ENCODE measurements at places on chromosomes 7 and 10.

- DNase-seq: no peak
Measured at GRCh38 chr10:132856869-132857524, 71.0 kb upstream of the NKX6-2 start.

DNA sequence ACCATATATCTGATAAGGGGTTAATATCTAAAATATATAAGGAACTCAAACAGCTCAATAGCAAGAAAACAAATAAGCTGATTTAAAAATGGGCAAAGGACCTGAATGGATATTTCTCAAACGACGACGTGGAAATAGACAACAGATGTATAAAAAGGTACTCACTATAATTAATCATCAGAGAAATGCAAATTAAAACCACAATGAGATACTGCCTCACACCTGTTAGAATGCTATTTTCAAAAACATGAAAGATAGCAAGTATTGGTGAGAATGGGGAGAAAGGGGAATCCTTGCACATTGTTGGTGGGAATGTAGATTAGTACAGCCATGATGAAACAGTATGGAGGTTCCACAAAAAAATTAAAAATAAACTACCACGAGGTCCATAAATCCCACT, 163.2 kb downstream of the DKK1 start:
- no peak for DNase-seq

- DNase-seq: no peak
Measured at GRCh38 chr7:17319164-17320101, 21.0 kb downstream of the AHR start.

DNA sequence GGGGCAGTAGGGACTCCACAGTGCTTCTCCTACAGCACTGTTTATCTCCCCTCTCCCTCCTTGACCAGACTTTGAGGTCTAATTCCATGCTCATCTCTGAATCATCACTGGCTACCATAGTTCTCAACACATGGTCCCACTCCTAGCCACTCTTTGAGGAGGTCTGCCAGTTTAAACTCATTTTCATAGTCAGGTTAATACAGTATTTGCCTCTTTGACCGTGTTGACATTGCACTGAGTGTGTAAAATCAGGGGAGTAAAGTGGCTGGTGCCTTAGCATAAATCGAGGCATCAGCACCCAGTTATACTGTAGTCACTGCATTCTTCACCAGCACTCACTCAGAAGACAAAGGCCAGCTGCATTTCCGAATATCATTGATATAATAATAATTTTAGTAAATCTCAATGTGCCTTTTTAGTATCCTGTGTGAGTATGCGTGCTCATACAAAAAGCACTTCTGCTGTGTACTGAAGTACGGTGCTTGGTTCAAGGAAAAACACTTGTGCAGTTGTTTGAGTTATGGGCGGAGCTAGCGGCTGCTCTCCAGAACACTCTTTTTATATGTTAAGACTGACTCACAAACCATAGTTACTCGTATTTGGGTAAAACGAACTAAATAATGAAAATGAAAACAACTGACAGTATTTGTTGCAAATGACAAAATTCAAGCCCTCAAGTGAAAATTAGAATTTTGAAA, 89.7 kb downstream of the GALNT11 start:
- no peak for DNase-seq

GRCh38 chr7:74032191-74032490, 4.2 kb downstream of the ELN start:
- no peak for DNase-seq

GRCh38 chr10:4354382-4354812, 471.6 kb upstream of the AKR1E2 start:
- no peak for DNase-seq

DNA sequence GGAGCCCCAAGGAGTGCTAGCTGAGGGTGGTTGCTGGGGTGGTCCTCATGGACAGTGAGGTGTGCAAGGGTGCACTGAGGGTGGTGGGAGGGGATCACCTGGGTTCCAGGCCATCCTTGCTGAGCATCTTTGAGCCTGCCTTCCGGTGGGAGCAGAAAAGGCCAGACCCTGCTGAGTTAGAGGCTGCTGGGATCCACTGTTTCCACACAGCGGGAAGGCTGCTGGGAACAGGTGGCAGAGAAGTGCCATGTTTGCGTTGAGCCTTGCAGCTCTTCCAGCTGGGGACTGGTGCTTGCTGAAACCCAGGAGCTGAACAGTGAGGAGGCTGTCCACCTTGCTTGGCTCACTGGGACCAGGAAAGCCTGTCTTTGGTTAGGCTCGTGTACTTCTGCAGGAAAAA, 34.9 kb downstream of the PRF1 start:
- DNase-seq: no peak

DNA sequence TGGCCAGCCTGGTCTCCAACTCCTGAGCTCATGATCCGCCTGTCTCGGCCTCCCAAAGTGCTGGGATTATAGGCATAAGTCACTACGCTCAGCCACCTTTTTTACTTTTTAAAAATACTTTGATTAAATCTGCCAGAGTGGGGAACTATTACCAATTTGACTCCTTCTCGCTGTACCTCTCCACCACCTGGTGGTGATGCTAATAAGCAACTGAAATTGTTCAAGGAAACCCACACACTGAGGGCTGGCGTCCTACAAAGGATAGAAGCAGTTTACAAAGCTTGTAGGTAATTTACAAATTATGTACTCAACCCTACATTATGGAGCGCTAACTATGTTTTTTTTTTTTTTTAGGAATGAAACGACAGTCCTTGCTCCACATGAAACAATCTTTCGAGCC, 111.1 kb downstream of the CPED1 start:
- DNase-seq: no peak

GRCh38 chr10:32095116-32095733, 39.0 kb upstream of the KIF5B start:
- DNase-seq: no peak

- no peak for DNase-seq
Measured at GRCh38 chr10:90484518-90484917, 373.3 kb downstream of the HTR7 start.

DNA sequence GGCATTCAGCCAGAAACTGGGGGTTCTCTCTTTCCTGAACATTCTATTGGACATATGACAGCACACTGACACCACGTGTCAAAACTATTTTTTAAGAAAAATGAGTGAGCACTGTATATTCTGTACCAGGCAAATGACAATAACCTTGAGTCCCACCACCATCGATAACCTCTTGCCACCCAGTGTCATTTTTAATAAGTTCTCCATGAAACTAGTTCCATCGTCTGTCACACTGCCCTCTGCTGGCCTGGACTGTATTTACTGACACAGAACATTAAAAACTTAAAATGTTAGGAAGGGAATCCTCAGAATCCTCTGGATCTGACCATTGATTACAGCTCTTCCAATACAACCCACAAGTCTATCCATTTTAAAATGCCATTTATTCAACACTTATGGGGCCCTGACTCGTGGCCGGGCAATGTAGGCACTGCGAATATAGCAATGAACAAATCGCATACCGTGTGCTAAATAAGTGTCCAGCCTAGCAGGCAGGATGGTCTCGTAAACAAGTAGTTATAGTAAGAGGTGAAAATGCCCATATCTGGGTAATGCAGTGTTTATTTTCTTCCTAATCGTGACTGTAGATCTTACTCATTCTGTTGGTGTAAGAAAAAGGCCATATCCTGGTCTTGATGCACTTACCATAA, 35.9 kb upstream of the CACNB2 start:
- DNase-seq: peak; percentile 56

DNA sequence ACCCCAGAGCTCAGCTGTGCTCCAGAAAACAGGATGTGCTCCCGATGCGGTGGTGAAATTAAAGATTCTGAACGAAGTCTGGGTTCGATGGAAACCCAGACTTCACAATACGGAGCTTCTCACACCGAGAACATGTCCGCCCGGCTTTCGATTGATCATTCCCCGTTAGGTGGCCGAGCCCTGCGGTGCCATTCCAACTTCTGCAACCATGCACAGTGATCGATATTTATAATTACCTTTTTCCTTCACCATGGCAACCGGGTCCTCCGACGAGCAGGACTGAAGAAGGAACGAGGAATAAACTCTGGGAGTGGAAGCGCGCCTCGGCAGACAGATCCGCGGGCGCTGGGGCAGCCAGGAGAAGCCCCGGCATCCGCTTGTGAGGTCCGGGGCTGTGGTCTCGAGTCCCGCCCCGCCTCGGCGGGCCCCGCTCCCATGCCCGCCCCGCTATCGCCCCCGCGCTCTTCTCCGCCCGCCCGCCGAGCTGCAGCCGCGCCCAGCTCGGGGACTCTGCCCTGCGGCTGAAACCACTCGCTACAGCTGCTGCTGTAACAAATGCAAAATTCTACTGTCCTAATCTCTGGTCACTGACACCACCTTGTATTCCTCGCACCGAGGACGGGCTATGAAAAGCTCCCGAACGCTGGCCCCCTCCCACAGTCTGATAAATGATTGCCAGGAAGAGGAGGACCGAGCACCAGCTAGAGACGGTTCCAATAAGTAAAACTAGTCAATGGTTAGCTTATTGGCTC, 26.2 kb downstream of the ABLIM1 start:
- DNase-seq: peak; percentile 15

DNA sequence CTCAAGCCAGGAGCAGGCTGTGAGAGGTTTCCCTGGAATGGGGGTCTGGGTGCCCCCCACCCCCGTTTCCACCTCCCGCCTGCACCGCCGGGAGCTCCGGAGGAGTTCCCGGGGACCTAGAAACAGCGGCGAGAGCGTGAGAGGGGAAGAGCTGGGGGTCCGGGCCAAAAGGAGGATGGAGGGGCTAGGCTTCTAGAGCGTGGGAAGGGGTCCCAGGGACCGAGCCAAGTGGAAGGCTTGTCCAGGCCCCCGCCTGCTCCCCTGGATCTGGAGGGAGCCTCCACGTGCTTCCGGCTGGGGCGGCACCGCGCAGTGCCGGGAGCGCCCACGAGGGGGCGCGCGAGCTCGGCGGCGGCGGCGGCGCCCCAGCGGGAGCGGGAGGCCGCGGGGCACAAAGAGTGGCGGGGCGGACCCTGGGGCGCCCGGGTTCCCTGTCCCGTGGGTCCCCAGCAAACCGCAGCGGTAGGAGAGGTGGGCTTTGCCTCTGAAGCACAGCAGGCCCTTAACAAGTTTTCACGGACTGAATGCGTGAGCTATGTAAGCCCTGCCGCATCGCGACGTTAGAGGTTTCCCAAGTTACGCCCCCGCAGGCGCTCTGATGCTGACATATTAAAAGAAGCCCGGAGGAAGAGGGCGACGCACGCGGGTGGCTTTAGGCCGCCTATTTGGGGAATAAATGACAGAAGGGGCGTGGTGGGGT, 104.4 kb upstream of the LRRC4 start:
- peak; percentile 83 for DNase-seq

- DNase-seq: no peak
Measured at GRCh38 chr10:24128066-24128730, 80.7 kb upstream of the KIAA1217 start.

GRCh38 chr10:100508691-100509150, 10.9 kb downstream of the SEC31B start:
- peak; percentile 21 for DNase-seq

- no peak for DNase-seq
Measured at GRCh38 chr7:2505401-2505800, 14.2 kb upstream of the LFNG start.

DNA sequence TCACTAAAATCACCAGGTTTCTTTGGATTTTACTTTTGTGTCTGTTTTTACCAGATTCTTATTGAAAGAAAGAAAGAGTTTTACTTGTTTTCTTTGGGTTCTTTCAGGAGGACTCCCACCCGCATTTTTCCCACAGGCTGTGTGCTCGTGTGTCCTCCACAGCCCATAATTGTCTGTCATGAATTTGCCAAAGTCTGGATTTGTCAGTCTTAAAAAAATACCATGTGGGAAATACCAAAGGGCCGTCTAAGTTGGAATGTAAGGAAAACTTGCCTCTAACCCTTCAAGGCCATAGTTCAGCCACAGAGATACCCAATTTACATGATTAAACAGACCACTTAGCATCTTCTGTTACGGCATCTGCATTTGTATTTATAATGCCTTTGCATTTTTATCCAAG, 41.3 kb upstream of the INHBA start:
- DNase-seq: no peak

- no peak for DNase-seq
Measured at GRCh38 chr10:84098667-84099066, 40.6 kb upstream of the GHITM start.

DNA sequence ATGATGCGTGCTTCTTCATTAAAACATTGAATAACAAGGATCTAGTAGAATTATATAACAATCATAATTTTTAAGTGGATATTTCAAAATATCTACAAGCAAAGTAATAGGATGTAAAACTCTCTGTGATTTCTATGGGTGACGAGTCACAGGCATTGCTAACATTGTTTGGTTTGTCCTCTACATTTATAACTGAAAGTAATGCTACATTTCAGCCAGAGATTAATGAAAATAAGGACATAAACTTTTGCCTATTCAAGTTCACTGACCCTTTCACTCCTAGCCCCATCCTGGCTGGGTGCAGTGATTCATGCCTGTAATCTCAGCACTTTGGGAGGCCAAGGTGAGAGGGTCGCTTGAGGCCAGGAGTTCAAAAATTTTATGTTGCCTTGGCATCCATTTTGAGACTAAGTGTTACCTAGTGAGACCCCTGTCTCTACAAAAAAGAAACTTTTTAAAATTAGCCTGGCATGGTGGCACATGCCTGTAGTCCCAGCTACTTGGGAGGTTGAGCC, 38.4 kb upstream of the HSPA12A start:
- DNase-seq: no peak

- no peak for DNase-seq
Measured at GRCh38 chr10:107054469-107055156, 109.9 kb downstream of the SORCS1 start.

GRCh38 chr7:38880035-38880434, 29.0 kb downstream of the VPS41 start:
- DNase-seq: no peak

GRCh38 chr10:45470098-45471012, 96.3 kb downstream of the ALOX5 start:
- peak; percentile 55 for DNase-seq

- DNase-seq: no peak
Measured at GRCh38 chr10:24618401-24618800, 105.3 kb downstream of the ARHGAP21 start.

- no peak for DNase-seq
Measured at GRCh38 chr10:16581202-16581601, 59.5 kb upstream of the C1QL3 start.

GRCh38 chr7:22549667-22550513, 49.9 kb upstream of the STEAP1B start:
- no peak for DNase-seq

DNA sequence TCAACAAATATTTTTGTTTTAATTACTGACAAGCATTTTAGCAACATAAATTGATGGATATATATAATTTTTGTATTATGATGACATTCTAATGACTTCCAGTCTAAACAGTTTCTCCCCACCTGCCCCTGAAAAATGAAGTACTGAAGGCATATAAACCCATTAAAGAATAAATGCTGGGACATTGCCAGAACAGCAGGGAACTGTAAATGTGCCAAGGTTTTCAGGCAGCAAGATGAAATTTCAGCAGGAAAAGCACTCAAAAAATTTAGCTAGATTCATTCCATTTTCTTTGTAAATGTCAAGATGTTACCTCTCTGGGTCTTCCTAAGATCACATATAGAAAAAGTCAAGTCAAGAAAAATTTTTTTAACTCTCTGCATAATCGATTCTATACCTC, 11.0 kb upstream of the TLL2 start:
- DNase-seq: no peak

DNA sequence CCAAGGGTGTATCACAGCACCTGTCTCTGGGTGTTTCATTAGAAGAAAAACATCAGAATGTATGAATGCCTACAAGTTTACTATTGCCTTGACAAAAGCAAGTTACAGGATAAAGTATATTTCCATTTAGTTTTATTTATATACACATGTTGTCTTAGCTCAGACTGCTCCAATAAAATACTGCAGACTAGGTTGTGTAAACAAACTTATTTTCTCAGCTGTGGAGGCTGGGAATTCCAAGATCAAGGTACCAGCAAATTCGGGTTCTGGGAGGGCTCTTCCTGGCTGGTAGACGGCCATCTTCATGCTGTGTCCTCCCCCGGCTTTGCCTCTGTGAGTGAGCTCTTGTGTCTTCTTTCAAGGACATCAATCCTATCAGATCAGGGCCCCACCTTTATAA, 77.1 kb upstream of the UNC5B start:
- no peak for DNase-seq
